Astrocyte of the spinal cord (primary cell): ENCODE measurements at places on chromosomes 3 and 15.
A peak's percentile ranks its signal among the peaks of the same experiment; 100 is the strongest.

DNA sequence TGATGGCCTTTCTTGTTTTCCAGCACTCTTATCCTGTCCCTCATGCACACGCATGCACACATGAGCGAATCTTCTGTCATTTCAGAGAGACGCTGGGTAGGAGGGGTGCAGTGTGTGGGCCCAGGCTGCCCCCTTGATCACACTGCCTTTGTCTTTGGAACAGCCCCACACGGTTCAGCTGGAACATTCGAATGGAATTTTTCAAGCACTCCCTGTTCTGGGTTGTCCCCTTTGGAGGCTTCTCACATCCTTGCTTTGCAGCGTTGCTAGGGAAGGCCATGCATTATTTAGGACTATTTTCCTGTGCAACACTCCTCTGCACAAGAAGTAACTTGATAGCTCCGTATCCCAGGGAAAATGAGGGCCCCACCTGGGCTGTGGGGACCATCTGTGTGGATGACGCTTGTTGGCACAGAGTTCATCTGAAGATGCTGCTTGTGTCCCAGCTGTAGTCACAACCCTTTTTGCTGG is 78.4 kb downstream of the SPSB4 start:
- no peak for DNase-seq

GRCh38 chr3:22959593-22959992 is 243.5 kb upstream of the UBE2E2 start:
- no peak for DNase-seq

DNA sequence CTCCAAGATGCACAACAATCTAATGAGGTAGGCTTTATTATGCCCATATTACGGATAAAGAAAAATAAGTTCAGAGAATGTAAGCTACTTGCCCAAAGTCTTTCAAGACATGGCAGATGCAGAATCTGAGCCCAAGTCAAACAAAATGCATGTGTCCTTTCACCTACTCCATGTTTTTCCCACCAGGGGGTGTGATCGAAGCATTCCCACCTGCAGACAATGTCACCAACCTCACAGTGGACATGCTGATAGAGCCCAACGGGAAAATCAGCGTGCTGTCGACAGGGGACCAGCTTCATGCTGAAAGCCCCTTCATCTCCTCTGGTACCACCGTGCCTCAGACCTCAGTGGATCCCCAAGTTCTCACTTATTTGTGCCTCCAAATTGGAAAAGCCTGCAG is 99.8 kb upstream of the C15orf61 start:
- no peak for DNase-seq

DNA sequence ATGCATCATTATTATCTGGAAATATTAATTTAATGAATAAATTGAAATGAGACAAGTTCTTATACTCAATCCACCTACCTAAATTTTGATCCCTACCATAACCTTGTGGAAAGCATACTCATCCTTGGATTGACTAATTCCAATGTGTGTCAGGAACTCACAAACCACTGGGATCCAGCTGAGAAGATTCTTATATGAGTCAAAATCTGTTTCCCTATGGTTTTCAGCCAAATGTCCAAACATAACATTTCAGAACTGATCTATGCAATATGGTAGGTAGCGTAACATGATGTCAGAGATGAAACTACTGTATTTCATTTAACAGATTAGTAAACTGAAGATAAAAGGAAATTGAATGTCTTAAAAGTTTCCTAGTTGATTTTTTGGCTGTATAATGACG is 250.0 kb downstream of the PLOD2 start:
- DNase-seq: peak; percentile 26

- no peak for DNase-seq
These were observed 1.5 kb upstream of the SLC24A5 start for GRCh38 chr15:48119277-48119676.

DNA sequence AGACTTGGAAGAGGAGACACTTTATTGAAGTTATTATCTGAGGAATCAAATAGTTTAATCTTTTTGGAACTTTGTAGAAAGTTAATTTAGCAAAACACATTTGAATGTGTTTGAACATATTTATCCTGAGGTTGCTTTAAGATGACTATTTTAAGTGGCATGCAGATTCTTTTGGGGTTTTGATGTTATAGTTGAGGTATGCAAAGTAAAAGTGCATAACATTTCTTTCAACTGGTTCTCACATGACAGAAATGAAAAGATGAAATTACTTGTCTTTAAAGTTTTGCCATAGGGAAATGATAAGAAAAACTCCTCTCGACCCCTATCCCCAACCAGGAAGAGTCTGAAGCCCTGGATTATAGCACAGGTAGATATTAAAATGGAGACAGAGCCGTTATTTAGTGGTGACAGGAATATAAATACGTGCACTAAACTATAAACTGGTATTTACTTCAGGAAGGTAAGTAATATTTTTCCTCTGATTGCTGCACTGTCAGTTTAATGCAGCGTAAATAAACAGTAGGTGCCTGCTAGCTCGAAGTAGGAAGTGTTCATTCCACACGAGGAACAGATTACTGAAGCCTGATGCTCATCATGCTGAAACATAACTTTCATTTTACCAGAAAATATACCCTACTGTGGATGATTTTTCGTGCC is 15.1 kb upstream of the SATB1 start:
- DNase-seq: peak; percentile 29

GRCh38 chr15:63187589-63188226 is 1.7 kb upstream of the RAB8B start:
- no peak for DNase-seq

GRCh38 chr3:45676325-45677032 is 12.7 kb upstream of the SACM1L start:
- DNase-seq: no peak

DNA sequence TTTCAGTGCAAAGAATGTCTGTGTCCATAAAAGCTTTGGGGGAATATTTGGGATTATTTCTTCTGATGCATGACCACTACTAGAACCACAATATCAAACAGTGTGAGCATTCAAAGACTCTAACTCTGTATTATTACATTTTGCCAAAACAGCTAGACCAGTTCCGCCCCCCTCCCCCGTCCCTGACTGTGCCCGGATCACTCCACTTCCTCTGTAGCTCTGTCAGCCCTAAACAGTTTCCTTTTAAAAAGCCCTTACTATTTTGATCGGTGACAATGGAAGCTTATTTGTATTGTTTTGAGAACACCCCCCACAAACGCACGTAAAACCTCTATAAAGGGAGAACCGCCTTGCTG is 36.6 kb upstream of the EPHB3 start:
- DNase-seq: no peak

GRCh38 chr3:197125636-197126035 is 96.0 kb upstream of the MELTF start:
- peak; percentile 33 for DNase-seq

- no peak for DNase-seq
These were observed 22.4 kb downstream of the IFT122 start for GRCh38 chr3:129462361-129462968.
